G401 (cell line): ENCODE measurements at places on chromosomes 7 and 10. TPM values are rescaled to one million over a fixed set of nuclear protein-coding genes. Genes with fewer than 3 reads are reported as not detected.

Gene SYT15B
- 0.06 TPM in 1 of 2 replicates, not detected in the other for total RNA-seq

DNA sequence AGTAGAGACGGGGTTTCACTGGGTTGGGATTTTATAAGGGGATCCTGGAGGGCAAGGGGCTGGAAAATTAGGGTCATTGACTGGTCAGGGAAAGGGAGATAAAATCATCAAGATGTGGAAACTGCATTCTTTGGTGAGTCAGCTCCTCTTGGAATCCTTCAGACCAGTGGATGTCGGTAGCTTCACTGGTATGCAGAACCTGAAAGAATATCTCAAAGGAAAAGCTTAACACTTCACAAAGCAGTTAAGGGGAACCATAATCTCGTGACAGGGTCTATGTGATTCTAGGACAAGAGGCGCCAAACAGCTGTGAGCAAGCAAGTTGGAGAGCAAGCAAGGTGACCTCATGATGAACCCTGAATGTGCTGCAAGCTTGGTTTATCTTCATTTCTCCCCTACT is 634.7 kb upstream of the AUTS2 start:
- no peak for DNase-seq

Gene GATA3
- not detected in 2 replicates for total RNA-seq

- DNase-seq = peak; percentile 66
Measured at GRCh38 chr10:121696854-121697253, 98.6 kb upstream of the FGFR2 start.

GRCh38 chr7:41792120-41792519 is 89.2 kb upstream of the INHBA start:
- DNase-seq = no peak

GRCh38 chr10:130550952-130551674 is 414.9 kb downstream of the GLRX3 start:
- no peak for DNase-seq

Gene MSMB
- not detected in 2 replicates for total RNA-seq

Gene MYO1G
- total RNA-seq = 0.37 and 0.98 TPM in 2 replicates

DNA sequence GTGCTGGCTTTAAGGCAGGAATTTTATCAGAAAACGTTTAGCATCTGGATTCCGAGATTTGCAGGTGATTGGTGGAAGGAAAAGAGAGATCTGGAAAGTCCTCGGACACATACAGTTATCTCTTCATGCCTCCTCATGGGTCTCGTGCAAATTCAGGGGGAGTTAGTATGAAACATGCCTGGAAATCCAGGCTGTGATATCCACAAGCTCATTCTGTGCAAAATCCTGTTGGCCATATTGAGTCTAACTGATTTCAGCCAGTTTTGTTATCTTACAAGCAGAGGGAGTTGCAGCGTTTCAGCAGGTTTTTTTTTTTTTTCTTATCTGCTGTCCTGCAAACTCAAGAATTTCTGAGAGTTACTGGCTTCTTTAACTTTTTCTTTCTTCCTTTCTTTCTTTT is 411.5 kb downstream of the GALNT17 start:
- DNase-seq = peak; percentile 46

DNA sequence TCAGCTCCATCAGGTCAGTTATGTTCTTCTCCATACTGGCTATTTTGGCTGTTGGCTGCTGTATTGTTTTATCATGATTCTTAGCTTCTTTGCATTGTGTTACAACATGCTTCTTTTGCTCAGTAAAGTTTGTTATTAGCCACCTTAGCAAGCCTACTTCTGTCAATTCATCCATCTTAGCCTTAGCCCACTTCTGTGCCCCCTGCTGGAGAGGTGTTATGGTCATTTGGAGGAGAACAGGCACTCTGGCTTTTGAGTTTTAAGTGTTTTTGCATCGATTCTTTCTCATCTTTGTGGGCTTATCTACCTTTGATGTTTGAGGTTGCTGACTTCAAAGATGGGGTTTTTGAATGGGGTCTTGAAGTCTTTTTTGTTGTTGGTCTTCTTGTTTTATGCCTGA is 204.6 kb upstream of the FOXP2 start:
- no peak for DNase-seq

DNA sequence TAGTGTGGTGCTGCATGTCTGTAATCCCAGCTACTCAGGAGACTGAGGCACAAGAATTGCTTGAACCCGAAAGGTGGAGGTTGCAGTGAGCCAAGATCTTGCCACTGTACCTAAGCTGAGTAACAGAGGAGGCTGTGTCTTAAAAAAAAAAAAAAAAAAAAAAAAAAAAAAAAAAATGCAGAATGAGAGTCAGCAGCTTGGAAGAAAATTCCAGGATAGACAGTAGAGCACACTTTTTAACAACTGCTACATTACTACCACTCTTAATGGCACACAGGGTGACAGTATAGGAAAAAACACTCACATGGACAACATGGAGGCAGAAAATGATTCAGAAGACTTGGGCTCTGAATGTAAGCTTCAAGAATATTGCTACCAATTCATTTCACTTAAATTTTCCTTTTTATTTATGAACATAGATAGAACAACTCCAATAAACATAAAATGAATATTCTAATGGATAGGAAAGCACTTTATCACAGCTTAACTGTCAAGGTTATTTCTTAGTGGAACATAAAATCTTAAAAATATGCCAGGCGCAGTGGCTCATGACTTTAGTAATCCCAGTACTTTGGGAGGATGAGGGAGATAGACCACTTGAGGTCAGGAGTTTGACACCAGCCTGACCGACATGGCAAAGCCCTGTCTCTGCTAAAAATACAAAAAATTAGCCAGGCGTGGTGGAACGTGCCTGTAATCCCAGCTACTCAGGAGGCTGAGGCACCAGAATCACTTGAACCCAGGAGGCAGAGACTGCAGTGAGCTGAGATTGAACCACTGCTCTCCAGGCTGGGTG is 31.5 kb downstream of the CHCHD3 start:
- no peak for DNase-seq

Gene BTRC
- total RNA-seq = 12.1 and 21.0 TPM in 2 replicates

DNA sequence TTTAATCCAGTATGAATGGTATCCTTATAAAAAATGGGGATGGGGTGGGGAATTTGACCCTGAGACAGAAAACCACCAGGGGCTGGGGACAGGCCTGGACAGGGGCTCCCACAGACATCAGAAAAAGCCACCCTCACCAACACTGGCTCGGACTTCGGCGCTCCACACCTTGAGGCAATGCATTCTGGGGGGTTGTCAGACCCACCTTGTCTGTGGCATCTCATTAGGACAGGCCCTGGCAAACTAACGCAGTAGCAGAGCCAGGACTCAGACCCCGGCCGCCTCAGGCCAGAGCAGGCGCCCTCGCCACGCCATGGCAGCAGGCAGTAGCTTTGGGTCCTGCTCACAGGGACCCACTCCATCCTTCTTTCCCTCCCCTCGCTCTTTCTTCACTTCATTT is 160.1 kb downstream of the CCDC3 start:
- no peak for DNase-seq

Gene ASB10
- not detected in 2 replicates for total RNA-seq

GRCh38 chr7:115211171-115211570 is 289.3 kb downstream of the MDFIC start:
- no peak for DNase-seq

Gene CCT6A
- 412 and 507 TPM in 2 replicates for total RNA-seq

Gene PNLIP
- total RNA-seq = not detected in 2 replicates

Gene CYP2W1
- total RNA-seq = 0.34 TPM in 1 of 2 replicates, not detected in the other

GRCh38 chr7:156496865-156497264 is 143.7 kb upstream of the RNF32 start:
- DNase-seq = no peak

DNA sequence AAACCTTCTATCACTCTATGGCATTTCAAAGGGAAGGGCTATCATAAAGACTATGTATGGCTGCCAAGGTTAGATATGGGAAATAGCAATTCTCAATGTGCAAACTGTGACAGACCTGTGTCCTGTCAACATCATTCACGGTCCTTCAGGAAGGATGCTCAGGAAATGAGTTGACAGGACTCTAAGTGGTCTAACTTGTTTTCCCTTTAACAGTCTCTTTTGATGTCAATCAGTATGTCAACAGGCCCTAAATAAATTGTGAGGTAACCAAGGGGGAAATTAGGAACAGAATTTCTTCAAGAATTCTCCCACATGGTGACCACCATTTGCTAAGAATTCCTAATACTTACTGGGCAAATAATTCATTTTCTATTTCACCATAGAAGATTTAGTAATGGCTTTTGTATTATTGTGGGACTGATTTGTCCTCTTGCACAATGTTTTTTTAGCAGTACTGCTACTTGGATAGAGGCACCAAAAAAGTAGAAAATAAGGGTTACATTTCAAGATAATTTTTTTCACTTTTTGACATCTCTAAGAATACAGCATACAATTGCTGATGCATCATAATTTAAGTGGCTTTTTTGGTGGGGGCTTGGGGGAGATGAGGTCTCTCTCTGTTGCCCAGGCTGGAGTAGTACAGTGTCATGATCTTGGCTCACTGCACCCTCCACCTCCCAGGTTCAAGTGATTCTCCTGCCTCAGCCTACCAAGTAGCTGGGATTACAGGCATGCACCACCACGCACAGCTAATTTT is 275.8 kb downstream of the CACNA2D1 start:
- no peak for DNase-seq

DNA sequence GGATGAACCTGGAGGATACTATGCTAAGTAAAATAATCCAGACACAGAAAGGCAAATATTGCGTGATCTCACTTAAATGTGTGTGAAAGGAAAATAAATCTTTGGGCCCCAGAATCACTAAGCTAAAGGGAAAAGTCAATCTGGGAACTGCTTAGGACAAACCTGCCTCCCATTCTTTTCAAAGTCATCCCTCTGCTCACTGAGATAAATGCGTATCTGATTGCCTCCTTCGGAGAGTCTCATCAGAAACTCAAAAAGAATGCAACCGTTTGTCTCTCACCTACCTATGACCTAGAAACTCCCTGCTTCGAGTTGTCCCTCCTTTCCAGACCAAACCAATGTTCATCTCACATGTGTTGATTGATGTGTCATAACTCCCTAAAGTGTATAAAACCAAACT is 40.1 kb upstream of the LAMB4 start:
- no peak for DNase-seq

Gene HOXA1
- total RNA-seq = 11.8 and 15.5 TPM in 2 replicates

Gene TMEM176B
- total RNA-seq = 1.8 and 7.8 TPM in 2 replicates

Gene CRPPA
- total RNA-seq = 0.25 and 0.58 TPM in 2 replicates

- no peak for DNase-seq
Measured at GRCh38 chr7:2845034-2845592, 1.0 kb upstream of the GNA12 start.

GRCh38 chr7:102874166-102874829 is 38.5 kb upstream of the LRRC17 start:
- DNase-seq = no peak

GRCh38 chr10:103021900-103022293 is 103.8 kb downstream of the CNNM2 start:
- no peak for DNase-seq

DNA sequence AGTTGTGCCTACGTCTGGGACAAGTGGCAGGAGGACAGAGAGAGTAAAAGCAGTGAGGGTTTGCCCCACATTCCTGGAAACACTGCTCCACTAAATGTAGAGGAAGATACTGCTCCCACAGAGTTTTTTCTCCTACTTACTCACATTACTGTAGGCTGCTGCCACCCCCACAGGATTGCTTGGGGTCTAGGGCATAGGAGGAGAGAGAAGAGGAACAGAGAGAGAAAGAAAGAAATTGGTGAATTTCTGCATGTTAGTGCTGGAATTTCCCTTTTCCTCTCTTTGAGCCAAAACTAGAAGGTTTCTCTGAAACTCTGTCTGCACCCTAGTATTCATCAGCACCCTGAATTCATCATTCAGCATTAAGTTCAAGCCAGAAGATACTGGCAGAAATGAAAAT is 397.9 kb downstream of the INHBA start:
- DNase-seq = no peak

DNA sequence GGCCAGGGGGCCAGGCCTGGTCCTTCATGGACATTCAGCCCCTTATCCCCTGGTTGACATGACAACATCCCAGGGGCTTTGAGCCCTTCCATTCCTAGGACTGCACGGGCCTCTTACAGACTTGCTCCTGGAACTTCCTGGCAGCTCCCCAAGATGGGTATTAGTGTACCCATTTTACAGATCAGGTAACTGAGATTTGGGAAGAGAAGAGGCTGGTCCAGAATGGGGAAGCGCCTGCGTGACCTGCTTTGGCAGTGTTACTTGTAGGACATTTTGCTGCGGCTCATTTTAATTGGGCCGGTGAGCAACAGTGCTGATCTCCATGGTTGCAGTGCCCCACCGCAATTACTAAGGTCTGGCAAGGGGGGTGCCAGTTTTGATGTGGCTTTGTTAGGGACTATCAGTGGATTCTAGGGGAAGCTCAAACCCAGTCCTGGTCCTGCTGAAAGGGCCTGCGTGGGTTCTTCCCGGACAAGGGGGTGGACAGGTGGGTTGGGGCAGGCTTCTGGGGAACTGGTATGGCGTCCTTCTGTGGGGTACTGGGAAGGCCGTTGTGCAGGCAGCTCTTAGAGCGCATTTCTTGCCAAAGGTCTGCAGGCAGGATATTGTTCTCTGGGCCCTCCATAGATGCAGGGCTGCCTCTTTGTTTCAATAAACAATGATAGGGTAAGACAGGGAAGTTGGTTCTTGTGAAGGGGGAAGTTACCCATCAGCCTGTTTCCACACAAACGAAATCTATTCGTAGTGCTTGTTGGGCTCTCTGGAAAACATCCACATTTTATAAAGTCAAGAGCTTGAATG is 137.6 kb downstream of the RGS10 start:
- no peak for DNase-seq

Gene FAM25G
- not detected in 2 replicates for total RNA-seq

Gene PLEKHS1
- total RNA-seq = not detected in 2 replicates

Gene ZNF425
- 3.4 and 4.7 TPM in 2 replicates for total RNA-seq

Gene SMO
- total RNA-seq = 51.1 and 51.8 TPM in 2 replicates

DNA sequence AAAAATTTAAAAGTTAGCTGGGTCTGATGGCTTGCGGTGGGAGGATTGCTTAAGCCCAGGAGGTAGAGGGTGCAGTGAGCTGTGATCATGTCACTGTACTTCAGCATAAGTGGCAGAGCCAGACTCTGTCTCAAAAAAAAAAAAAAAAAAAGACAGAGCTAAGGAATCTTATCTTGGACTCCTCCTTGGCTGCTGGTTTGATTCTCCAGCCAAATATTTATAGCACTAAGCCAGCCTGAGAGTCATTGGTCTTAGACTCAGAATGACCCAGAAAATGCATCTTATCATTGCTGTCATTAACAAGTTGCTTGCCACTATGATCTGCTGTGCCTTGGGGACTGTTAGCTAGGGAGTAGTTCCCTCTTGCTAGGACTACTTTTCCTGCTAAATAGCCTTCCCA is 164.7 kb downstream of the GNAT3 start:
- DNase-seq = no peak

DNA sequence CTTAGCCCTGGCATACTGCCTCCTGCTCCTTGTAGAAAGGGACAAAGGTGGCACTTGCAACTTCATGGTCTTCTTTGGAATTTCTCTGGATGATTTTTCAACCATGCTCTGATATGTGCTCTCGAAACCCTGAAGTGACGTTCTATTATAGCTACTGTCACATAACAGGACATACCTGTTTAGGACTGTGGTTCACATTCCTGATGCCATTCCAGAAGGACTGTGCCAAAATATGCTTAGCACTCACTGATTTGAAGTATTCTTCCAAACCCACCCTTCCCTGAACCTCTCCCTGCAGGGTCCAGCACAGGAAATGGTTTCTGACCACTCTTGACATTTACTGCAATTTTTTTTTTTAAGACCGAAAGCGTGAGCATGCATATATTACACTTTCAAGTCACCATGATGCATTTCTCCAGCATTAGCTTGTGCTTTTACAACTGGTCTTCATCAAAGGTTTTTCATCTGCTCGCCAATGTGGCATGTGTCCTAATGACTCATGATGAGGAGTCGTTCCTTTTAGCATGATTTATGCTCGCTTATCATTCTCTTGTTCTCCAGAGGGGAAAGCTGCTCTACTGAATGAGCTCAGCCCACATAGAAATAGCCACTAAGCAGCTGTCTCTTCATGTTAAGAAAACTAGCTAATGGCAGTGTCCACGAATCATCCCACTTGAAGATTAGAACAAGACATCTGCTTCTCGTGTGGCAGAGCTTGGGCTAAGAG is 135.2 kb downstream of the ADAM12 start:
- no peak for DNase-seq
